ENCODE measurements at places on chromosomes 1 and 21. TPM values are rescaled to one million over a fixed set of nuclear protein-coding genes. Genes with fewer than 3 reads are reported as not detected.

Gene CELA3A
- total RNA-seq: not detected

Gene CFAP126
- not detected for total RNA-seq

Gene RGS1
- 428 TPM for total RNA-seq

Gene FCRL2
- 0.20 TPM for total RNA-seq

Gene ROR1
- total RNA-seq: not detected

Gene TAS1R3
- total RNA-seq: 3.3 TPM

Gene SEMA6C
- 5.5 TPM for total RNA-seq

Gene KRTAP10-10
- total RNA-seq: not detected

Gene LCE1F
- not detected for total RNA-seq

Gene INSRR
- not detected for total RNA-seq

Gene TMIGD3
- not detected for total RNA-seq

Gene OR2L3
- not detected for total RNA-seq

Gene SPATA17
- not detected for total RNA-seq

Gene LCA5L
- total RNA-seq: not detected

Gene ESPN
- total RNA-seq: 2.0 TPM

Gene ELAPOR1
- 16.1 TPM for total RNA-seq

Gene PTPRU
- total RNA-seq: 0.16 TPM

Gene GUCA2B
- total RNA-seq: not detected

Gene TMEM51
- not detected for total RNA-seq
